ENCODE measurements at places on chromosomes 16 and 17.

- no peak for DNase-seq
These were observed 21.4 kb downstream of the NF1 start for GRCh38 chr17:31116167-31116566.

GRCh38 chr17:72887917-72888316 lies 204.6 kb downstream of the SLC39A11 start:
- DNase-seq, result no peak

DNA sequence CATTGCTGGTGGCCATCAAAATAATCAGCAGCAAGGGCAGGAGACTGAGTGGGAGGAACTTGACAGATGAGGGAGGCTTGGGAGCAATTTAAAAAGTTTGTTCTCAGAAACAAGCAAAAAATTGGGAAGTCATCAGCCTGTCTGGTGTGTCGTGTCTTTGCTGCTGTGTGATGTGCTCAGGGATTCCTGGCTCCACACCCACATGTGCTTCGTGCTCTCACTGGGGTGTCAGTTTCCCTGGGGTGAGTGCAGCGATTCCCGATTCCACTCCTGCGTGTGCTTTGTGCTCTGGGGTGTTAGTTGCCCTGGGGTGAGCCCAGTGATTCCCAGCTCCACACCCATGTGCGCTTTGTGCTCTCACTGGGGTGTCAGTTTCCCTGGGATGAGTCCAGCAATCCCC lies 228.1 kb downstream of the SNX29 start:
- DNase-seq, result no peak

DNA sequence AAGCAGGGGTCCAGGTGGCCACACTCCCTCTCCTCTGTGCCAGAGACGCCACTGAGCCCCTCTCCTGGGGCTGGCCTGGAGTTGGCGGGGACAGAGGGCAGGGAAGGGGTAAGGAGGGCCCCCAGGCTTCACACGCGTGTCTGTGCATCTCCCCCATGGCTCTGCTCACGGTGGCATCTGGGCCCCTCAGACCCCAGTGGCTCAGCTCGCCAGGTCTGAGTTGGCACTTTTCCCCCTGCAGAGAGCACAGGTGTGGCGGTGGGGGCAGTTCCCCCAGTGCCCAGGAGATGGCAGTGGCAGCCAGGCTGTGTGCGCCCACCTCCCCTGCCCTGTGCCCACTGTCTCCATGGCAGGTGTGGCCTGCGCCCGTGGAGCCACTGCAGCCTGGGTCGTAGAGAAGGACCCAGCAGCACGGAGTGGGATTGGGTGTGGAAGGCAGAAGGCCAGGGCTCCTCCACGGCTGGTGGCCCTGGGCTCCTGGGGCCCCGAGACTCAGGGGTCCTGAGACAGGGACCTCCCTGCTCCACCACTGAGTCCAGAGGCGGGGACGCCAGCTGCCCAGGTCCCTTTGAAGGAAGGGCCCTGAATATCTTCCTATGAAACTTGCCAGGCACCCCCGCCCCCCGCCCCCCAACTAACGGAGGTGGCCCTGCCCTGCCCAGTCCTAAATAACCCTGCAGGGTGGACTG lies 4.3 kb upstream of the APRT start:
- DNase-seq, result peak; percentile 54

Measured in activated CD4-positive, CD25-positive, alpha-beta regulatory T cell treated with anti-CD3 and anti-CD28 coated beads, Interleukin-2, amount 50 U/mL, for 72 hours (primary cell).